Stimulated activated memory B cell treated with anti-CD40 and anti-IgM and Interleukin-4, amounts not matched to agents 10 μg/mL and 1 μg/mL and 100 μg/mL, for 72 hours (primary cell): ENCODE measurements at places on chromosomes 4 and X.
A peak's percentile ranks its signal among the peaks of the same experiment; 100 is the strongest.

GRCh38 chr4:19026281-19026680, 1004.7 kb upstream of the LCORL start:
- ATAC-seq, result no peak

- no peak for ATAC-seq
Observed at GRCh38 chr4:181272422-181272821, 970.8 kb upstream of the TENM3 start.

DNA sequence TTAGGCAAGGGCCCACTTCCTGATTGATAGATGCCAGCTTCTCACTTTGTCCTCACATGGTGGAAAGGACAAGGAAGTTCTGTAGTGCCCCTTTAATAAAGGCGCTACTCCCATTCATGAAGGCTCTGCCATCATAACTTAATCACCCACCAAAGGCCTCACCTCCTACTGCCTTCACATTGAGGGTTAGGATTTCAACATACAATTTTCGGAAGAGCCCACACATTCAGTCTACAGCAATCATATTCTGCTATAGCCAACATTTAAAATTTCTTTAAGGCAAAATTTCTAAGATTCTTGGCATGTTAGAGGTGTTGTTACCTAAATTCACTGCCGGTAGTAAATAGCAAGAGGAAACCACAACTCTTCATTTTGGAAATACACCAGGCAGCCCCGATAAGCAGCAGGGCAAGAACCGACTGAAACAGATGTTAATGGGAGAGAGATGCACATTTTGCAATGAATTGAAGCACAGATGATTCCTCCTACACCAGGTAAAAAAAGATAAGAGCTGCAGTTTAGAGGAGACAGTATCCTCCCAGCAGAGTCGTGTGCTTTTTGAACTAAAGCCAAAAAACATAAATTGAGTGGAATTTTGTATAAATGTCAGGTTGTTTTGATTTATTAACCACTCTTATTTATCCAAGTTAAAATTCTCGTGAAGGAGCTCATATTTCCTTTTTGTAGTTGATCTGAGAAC, 594.9 kb downstream of the KCTD8 start:
- no peak for ATAC-seq

DNA sequence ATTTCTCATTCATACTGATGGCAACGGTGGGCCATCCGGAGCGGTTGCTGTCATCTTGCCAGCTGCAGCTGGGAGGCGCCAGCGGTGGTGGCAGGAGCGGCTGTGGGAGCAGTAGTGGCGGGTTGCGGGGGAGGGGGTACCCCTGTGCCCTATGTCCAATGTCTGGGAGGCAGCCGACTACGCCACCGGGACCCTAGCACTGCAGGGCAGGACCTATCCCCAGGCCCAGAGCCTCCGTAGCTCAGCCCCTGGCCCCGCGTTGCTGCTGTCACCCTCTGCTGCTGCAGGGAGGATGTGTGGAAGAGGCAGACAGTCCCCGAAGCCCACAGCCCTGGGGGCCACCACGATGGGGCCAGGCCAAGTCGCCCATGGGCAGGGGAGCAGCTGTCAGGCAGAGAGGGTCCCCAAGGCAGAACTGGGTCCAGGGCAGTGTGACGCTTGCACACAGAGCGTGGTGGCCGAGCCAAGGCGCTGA, 10.0 kb upstream of the SPP1 start:
- no peak for ATAC-seq

DNA sequence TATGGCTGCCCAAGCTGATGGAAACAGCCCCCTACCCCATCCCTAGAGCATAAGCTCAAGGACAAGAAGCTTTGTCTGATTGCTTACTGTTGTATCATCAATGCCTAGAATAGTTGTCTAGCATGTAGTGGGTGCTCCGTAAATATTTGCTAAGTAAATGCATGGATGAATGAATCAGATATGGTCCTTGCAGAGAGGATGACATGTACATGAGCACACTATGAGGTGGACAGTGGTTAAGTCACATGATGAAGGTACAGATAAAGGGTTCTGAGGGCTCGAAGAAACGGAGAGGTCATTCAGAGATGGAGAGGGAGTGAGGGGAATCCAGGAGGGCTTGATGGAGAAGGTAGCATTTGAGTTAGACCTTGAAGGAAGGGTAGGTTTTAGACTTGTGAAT, 214.2 kb downstream of the RBMX2 start:
- ATAC-seq, result no peak

DNA sequence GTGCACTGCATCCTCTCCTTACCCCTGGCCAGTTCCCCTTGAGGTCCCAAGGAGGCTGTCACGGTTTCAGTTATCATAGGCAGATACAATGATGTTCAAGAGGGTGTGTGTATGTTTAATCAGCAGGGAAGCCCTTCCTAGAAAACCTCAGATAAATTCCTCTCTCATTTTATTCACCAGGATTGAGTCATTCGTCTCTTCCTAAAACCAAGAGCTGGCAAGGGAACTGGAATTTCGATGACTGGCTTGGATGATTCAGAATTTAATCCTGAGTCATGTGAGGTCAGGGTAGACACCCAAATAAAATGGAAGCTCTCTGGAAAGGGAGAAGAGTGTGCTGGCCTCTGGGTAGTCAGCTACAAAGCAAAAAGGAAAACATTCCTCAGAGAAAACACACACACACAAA, 106.2 kb upstream of the RAPGEF2 start:
- ATAC-seq, result no peak

DNA sequence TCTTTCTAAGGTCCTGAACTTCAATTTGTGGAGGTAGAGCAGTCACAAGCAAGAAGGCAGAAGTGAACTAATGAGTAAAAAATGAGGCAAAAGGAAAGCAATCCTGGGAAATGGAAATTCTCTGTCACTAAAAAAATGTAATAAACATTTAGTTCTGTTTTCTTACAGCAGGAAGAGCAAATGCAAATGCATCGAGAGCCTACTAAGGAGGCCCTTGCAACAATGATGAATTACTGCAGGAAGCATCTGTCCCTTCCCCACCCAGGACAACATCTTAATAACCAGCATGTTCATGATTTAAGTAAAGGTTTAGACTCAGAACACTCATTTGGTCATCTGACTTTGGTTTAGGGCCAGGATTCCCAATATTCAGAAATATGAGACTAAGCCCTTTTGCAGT, 341.4 kb upstream of the NOCT start:
- ATAC-seq, result no peak

DNA sequence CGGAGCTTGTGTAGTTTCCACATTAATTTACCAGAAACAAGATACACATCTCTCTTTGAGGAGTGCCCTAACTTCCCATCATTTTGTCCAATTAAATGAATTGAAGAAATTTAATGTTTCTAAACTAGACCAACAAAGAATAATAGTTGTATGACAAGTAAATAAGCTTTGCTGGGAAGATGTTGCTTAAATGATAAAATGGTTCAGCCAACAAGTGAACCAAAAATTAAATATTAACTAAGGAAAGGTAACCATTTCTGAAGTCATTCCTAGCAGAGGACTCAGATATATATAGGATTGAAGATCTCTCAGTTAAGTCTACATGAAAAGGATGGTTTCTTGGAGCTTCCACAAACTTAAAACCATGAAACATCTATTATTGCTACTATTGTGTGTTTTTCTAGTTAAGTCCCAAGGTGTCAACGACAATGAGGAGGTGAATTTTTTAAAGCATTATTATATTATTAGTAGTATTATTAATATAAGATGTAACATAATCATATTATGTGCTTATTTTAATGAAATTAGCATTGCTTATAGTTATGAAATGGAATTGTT, at the start of gene FGB:
TSS of gene FGB (plus strand) at position 315 of the 558 bp plus-strand sequence. CDS start at position 323, 8 bp downstream.
- ATAC-seq, result no peak

GRCh38 chr4:38805530-38806145, 1.0 kb upstream of the TLR1 start:
- peak; percentile 93 for ATAC-seq

DNA sequence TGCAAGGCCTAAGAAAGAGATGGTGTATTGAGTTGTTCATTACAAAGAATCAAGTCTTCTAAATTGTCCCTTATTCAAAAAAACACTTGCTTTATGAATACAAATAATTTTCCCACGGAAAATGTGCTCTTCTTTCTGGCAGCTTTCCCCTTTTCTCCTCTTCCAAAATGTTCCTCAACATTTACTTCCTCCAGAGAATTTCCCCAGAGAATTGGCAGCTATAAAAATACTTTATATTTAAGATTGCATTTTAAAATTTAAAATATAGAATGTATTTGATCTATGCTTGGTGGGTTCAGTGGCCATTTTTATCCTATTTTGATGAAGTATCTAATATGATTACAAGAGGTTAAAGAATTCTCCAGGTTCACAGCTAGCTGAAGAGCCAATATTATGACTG, 521.0 kb downstream of the IQCM start:
- no peak for ATAC-seq

- ATAC-seq, result no peak
Observed at GRCh38 chr4:151129796-151130195, 30.4 kb downstream of the RPS3A start.

DNA sequence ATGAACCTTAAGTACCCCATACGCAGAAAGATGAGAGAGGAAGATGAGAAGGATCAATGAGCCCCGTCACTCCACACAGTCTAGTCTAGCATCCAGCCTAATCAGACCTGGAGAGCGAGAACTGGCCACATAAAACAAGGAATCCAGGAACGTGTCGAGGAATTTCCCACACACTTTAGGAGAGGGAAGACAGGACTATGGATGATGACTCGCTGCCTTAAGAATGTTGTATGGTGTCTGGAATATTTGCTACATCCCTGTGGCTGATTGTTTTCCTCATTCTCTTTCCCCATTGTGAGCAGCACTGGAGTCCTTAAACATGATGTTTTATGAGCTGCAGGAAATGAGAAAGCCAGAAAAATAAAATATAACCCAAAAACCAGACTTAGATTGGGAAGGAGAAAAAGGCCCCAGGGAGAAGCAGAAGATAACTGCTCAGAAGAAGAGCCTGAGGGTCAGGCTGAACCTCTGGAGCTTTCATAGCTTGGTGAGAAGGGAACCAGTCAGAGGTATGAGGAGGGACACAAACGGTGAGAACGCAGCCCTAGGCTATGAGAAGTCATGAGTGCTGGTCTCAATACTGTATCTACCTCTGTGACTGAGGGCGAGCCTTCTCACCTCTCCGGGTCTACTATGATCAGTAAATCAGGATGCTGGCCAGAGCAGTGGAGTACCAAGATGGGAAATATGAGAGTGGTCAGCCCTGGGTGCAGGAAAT, 139.5 kb upstream of the NOCT start:
- no peak for ATAC-seq
